ENCODE measurements at places on chromosomes 11 and 22.

DNA sequence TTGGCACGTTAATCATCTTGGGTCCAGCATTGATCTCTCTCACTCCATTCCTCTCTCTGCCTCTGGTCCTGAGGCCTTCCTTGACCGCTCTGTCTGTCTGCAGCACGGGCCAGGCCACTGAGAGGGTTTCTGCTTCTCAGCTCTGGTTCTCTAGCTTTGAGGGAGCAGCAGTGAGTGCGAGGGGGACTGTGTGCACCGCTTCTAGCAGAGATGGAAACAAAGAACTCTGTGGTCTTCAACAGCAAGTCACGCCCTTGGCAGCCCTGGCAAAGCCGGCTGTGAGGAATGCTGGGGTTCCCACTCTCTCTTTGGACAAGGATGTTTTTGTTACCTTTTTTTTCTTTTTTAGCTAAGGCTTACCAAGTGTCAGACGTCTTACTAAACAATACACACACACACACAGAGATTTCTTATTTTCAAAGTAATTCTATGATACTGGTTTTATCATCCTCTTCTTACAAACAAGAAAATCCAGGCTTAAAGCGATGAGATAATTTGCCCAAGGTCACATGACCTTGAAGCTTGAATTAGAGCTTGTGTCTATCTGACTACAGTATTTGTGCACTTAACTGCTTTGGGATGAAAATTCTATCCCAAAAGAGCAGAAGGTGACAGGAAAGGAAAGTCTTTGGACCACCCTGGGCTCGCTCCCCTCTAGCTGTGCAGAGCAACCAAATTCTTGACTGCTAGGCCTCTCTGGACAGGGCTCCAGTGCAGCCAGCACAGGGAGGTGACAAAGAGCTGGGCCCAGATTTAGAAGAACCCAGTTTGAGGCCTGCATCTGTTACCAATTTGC, 293.2 kb downstream of the NTM start:
- no peak for DNase-seq

- no peak for DNase-seq
Observed at GRCh38 chr22:42450862-42451261, 18.7 kb upstream of the NFAM1 start.

GRCh38 chr11:110358336-110358735, 61.9 kb upstream of the RDX start:
- DNase-seq: no peak

GRCh38 chr22:25447067-25447685, 117.3 kb upstream of the GRK3 start:
- DNase-seq: no peak

GRCh38 chr11:43923406-43924111, 18.9 kb upstream of the C11orf96 start:
- DNase-seq: no peak

DNA sequence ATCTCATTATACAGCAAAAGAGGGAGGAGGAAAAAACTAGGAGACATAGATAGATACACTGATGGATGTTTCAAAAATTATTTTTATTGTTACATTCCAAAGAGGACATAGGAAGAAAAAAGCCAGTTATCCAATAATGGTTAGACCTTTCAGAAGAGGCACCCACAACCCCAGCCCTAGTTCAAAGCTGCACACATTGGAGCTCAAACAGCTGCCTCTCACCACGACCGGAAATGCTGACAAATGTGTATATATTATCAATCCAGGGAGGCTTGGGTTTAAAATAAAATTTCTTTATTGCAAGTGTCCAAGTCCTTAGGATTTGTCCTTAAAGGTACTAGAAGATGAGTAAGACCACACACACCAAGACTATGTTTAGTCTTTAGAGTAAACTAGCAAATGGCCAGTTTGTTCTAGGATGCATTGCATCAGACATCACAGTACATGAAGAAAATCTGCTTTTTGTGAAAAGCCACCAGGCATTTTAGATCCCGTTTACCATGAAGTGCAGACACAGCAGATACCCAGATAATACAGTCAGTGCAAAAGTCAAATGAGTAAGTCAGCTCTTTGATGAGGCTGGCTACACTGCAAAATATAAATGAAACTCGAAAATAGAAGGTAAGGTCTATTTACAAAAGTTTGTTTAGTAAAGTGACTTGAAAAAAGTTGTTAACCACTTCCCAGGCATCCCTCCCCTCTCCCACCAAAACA, 4.6 kb upstream of the ASCL3 start:
- no peak for DNase-seq

GRCh38 chr22:43360576-43360975, 17.4 kb upstream of the SCUBE1 start:
- no peak for DNase-seq

GRCh38 chr11:14499178-14499559, 442 bp downstream of the COPB1 start:
- DNase-seq: no peak

DNA sequence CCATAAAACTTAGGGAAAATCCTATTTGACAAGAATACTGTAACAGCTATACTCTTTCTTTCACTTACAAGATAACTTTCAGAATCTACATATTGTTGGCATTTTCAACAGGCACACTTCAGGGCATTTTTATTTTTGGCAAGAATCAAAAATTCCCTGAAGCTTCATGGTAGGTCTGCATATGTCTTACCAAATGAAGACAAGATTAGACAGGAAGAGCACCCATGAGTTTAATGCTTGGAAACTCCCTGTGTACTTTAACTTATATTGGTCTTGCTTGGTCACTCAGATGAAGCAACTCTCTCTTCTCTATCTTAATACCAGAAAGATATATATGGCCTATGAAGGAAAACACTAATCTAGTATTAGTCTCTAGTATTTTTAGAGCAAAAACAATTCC, 137.7 kb downstream of the ATG16L2 start:
- no peak for DNase-seq

DNA sequence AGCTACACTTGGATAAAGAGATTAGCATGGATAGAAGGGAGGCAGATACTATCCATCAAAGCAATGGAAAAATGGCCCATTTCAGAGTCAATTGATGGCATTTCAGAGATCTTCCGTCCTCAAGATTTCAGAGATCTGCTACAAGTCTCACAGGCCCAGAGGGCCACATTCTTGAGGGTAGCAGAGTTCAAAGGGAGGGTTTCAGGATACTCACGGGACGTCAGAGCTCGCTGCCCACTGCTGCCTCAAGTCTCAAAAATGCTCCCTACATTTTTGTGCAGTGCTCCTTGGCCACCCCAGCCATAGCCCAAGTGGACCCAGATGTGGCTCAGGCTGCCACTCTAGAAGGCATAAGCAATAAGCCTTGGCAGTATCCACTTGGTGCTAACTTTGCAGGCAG, 24.9 kb downstream of the RTL6 start:
- no peak for DNase-seq

DNA sequence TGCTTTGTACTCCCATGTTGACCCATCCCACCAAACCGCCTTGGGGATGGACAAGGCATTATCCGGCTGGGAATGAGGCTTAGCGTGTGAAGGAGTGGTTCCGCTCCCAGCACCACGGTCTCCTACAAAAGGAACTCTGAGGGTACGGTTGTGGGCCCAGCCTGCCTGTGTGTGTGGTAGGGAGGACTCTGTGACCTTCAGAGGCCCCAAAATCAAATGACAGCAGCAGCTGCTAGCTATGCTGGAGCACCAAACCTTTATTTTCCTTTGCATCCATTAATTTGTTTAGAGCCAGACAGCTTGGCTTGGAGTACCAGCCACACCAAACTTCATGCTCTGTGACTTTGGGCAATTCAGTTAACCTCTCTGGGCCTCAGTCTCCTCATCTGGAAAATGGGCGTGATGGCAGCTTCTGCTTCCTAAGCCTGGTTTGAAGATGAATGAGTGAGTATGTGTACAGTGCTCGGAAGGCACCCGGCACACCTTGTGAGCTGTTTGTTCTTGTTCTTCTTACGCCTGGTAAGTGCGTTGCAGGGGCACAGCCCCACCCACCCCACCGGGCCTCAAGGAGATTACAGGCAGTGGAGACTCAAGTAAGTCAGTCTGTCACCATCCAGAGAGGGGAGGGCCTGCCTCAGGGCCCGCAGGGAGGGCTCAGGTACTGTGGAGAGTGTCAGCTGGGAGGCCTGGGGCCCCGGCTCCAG, 25.3 kb downstream of the MB start:
- DNase-seq: no peak

- DNase-seq: no peak
Observed at GRCh38 chr11:21635394-21636145, 557.3 kb upstream of the ANO5 start.

DNA sequence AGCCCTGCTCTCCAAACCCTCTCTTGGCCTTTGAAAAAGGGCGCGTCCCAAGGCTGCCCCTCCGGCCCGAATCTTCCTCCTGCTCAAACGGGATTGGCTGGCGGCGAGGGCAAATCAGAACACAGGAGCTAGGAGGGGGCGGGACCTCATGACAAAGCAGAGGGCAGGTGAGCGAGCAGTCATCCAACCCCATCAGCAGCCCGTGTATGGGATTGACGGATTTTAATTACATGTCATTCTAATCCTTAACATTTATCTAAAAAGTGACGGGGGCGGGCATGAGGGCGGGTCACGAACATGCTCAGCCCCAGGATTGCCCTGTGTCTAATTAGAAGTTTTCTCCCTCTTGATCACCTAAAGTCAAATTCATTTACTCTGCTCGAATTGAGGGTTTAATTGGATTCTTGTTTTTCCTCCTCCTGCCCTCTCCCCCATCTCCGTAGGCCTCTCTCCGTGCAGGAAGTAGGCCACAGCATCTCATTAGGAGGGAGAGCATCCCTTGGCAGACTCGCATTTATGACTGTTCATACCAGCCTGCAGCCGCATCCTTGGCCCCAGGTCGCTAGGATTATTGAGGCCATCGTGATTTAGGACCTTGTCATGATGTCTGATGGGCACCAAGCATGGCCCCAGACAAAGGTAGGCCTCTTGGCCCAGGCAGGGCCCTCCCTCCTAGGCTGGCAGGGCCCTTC, 147.1 kb downstream of the CHST1 start:
- DNase-seq: no peak

DNA sequence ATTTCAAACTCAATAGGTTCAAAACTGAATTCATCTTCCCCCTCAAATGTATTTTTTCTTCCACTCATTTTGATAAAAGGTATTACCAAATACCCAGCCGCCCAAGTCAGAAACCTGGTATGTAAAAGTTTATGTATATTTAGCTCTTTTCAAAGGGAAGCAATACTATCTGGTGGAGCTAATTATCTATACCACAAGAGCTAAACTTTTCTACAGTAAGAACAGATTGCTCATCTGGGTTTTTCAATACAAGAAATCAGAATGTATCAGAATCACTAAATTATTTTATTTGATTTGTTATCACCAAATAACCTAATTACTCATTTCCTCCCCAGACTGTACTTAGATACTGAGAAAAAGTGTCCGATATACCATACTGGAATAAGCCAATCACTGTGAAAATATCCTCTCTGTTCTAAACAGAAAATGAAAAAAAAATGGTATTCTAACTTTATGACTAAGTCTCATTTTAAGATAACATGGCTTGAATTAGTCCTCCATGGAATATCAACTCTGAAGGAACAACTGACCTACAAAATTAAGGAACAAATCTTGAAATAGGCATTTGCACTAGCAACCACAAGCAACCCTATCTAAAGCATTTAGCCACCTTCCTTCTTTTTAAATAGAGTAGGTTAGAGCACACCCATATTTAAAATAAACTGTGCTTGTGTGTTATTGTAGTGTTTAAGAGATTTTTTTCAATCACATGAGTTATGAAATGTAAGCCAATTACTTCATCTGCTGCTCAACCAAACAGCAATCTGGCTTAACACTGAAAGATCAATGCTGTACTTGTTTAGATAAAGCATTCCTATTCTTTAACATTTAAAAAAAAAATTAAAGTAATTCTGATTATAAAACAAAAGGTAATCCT, 35.0 kb downstream of the RDX start:
- DNase-seq: no peak

- no peak for DNase-seq
Observed at GRCh38 chr22:46547179-46547882, 9.9 kb upstream of the CELSR1 start.

DNA sequence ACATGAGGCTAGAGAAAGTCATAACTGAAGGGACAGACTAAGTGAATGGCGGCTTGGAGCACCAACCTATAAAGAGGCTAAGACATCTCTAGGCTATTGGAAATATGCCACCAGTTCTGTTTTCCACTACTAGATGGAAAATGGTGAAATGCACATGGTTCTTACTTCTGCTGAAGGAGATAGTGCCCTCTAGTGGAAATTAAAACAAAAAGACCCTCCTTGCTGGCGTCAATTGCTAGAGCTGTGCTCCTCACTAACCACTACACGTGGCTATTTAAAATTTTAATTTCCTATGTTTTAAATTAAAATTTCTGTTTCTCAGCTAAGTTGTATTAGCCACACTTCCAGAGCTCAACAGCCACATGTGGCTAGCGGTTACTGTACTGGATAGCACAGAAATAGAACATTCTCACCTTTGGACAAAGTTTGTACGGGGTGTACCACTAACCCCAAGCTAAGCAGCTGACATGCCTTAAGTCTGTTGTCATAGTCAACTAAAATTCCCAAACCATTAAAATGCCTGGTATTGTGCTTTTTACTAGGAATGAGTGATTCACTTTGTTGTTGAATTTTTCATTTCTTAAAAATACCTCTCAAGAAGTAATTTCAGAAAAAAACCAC, 34.1 kb upstream of the CALCA start:
- no peak for DNase-seq

DNA sequence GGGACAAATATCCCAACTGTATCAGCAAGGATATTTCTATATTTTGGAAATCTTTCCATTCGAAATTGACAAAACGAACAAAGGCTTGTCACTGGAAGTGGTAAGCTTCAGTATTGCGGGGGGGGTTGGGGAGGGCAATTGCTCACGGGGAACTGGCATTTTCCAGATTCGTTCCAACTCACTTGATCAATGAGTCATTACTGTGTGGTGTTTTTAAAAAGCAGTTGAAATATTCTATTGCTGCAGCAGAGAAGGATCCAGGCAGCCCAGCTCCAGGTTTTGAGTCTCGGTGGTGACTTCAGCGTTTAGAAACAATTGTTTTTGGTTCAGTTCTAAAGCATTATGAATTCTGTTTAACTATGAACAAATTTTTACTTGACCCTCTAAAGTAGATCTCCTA, 33.8 kb upstream of the FBLN1 start:
- no peak for DNase-seq

DNA sequence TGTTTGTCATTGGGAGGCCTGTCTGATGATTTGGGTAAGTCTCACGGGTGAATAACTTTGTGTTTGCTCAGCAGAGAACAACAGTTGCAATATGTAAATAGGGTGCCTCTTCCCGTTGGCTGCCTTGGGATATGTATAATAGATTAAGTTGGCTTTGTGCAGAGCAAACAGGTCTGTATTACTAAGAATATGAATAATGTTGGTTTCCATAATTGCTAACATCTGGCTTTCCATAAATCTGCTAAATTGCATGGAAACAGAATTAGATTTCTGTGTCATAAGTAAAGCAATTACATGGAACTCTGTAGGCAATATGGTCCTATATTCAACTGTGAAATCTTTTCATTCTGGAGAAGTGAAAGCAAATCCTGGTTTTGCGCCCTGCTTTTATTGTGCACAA, 636.0 kb upstream of the ANO5 start:
- no peak for DNase-seq

- no peak for DNase-seq
Observed at GRCh38 chr11:2981130-2981529, 11.0 kb downstream of the NAP1L4 start.

- no peak for DNase-seq
Observed at GRCh38 chr22:50473855-50474671, 772 bp downstream of the SBF1 start.
